Keratinocyte (primary cell): ENCODE measurements at places on chromosomes 1 and 21. TPM values are rescaled to one million over a fixed set of nuclear protein-coding genes. Genes with fewer than 3 reads are reported as not detected.

Gene KRTAP20-4
- not detected in 3 replicates for polyA plus RNA-seq

GRCh38 chr1:8161546-8162105, 135.5 kb upstream of the ERRFI1 start:
- no peaks in the 10 kb centered on the region for H3K4me1 ChIP-seq
- no peak overlapping the region for H3K4me3 ChIP-seq
- no peak for DNase-seq
- H3K27me3 ChIP-seq: no peaks in the 10 kb centered on the region

DNA sequence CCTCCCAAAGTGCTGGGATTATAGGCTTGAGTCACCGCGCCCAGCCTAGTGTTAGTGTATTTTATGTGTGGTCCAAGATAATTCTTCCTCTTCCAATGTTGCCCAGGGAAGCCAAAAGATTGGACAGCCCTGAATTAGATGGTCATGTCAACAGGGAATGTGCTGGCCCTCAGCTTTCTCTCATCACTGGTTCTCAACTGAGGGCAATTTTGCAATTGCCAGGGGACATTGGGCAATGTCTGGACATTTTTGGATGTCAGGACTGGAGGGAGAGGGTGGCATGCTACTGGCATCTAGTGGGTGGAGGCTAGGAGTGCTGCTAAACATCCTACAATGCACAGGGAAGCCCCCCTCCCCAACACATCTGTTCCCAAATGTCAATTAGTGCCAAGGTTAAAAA, 95.0 kb downstream of the LAMC2 start:
- H3K27ac ChIP-seq: peak overlapping the region; percentile 22
- H3K36me3 ChIP-seq: no peaks in the 10 kb centered on the region
- no peak overlapping the region for H3K4me3 ChIP-seq
- DNase-seq: no peak

Gene CFHR3
- polyA plus RNA-seq: not detected in 3 replicates

GRCh38 chr1:220891224-220892085, 12.2 kb downstream of the HLX start:
- no peaks in the 10 kb centered on the region for H3K36me3 ChIP-seq
- no peak for DNase-seq
- no peak overlapping the region for H3K4me3 ChIP-seq
- peaks cover 99% of the 10 kb centered on the region for H3K27me3 ChIP-seq
- no peak overlapping the region for H3K27ac ChIP-seq

DNA sequence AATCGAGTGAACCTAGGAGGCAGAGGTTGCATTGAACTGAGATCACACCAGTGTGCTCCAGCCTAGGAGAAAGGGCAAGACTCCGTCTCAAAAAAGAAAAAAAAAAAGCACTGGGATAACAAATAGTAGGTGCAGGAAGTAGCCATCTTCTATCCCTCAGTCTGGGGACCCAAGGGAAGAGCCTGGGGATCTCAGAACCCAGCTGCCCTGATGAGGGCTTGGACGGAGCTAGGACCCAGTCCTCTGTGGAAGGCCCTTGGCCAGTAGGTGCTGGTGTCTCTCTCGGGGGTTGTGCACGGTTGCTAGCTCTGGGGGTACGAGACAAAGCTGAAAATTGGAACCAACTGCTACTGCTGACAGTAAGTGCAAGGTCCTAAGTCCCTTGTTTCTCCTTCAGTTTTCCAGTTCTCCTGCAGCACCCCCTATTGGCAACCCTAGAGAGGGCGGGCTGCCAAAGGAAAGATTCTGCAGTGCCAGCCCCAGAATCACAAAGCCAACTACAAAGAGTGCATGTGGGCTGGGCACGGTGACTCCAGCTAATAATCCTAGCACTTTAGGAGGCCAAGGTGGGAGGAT, 57.6 kb upstream of the KIF1B start:
- H3K4me3 ChIP-seq: no peak overlapping the region
- no peaks in the 10 kb centered on the region for H3K4me1 ChIP-seq
- no peaks in the 10 kb centered on the region for H3K27me3 ChIP-seq

Gene S100A12
- 0.65 to 6.3 TPM (median 1.5 TPM) in 3 replicates for polyA plus RNA-seq

DNA sequence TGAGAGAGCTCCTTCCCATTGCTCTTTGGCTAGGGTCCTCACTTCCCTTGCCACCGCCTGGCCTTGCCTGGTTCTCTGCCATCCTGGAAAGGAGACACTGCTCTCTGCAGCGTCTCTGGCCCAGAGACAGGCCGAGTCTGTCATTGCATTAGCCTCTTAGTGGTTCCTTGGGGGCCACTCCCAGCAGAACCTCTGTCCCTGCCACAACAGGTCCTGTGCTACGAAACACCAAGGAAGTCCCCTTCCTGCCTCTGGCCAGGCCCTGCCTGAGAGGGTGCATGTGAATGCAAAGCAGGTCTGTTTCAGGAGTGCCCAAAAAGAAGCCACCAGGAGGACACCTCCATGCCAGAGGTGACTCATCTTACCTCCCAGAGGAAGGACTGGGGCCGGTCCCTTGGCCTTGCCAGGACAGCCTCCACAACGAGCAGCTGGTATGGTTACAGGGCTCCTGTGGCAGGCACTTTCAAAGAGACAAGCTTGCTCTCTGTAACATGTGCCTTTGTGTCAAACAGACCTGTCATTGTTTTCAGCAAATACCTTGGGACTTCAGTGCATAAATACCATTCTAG, 59.6 kb downstream of the VPS26C start:
- H3K27me3 ChIP-seq: no peaks in the 10 kb centered on the region
- H3K27ac ChIP-seq: no peak overlapping the region
- DNase-seq: no peak
- peaks cover 4% of the 10 kb centered on the region for H3K36me3 ChIP-seq
- no peak overlapping the region for H3K4me3 ChIP-seq
- peaks cover 7% of the 10 kb centered on the region for H3K4me1 ChIP-seq

Gene OR2L3
- polyA plus RNA-seq: not detected in 3 replicates

DNA sequence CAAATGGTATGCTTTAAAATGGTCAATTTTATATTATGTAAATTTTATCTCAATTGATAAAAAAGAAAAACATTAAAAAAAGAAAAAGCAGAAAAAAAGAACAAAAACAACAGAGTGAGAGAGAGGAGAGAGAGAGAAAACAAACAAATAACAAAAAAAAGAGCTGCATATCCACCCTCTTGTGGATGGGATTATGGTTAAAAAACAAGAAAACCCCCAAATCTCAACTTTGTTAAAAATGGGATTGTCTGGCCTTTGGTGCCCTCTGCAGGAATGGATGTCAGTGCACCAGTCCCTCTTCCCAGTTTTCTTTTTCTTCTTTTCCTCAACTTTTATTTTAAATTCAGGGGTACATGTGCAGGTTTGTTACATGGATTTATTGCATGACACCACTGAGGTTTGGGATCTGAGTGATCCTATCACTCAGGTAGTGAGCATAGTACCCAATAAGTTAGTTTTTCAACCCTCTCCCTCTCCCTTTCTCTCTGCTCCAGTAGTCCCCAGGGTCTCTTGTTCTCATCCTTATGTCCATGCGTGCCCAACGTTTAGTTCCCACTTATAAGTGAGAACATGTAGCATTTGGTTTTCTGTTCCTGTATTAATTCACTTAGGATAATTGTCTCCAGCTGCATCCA, 28.1 kb downstream of the RNF187 start:
- H3K4me1 ChIP-seq: peaks cover 4% of the 10 kb centered on the region
- DNase-seq: no peak
- no peak overlapping the region for H3K27ac ChIP-seq

Gene OR2T27
- polyA plus RNA-seq: not detected in 3 replicates

- no peaks in the 10 kb centered on the region for H3K36me3 ChIP-seq
- peak overlapping the region; percentile 24 for H3K4me3 ChIP-seq
- H3K27me3 ChIP-seq: no peaks in the 10 kb centered on the region
- DNase-seq: no peak
Measured at GRCh38 chr1:43067977-43068751, 103.9 kb downstream of the EBNA1BP2 start.

- H3K4me1 ChIP-seq: no peaks in the 10 kb centered on the region
- H3K27ac ChIP-seq: no peak overlapping the region
- H3K36me3 ChIP-seq: no peaks in the 10 kb centered on the region
- H3K4me3 ChIP-seq: no peak overlapping the region
- no peak for DNase-seq
- H3K27me3 ChIP-seq: no peaks in the 10 kb centered on the region
Measured at GRCh38 chr1:5274527-5274926, 620.1 kb downstream of the AJAP1 start.

GRCh38 chr1:185431612-185432011, 114.6 kb upstream of the IVNS1ABP start:
- H3K36me3 ChIP-seq: no peaks in the 10 kb centered on the region
- H3K4me1 ChIP-seq: no peaks in the 10 kb centered on the region
- no peak overlapping the region for H3K27ac ChIP-seq
- no peak for DNase-seq
- no peak overlapping the region for H3K4me3 ChIP-seq
- H3K27me3 ChIP-seq: no peaks in the 10 kb centered on the region

Gene KCNN3
- 0.03 to 0.05 TPM (median 0.03 TPM) in 3 replicates for polyA plus RNA-seq

DNA sequence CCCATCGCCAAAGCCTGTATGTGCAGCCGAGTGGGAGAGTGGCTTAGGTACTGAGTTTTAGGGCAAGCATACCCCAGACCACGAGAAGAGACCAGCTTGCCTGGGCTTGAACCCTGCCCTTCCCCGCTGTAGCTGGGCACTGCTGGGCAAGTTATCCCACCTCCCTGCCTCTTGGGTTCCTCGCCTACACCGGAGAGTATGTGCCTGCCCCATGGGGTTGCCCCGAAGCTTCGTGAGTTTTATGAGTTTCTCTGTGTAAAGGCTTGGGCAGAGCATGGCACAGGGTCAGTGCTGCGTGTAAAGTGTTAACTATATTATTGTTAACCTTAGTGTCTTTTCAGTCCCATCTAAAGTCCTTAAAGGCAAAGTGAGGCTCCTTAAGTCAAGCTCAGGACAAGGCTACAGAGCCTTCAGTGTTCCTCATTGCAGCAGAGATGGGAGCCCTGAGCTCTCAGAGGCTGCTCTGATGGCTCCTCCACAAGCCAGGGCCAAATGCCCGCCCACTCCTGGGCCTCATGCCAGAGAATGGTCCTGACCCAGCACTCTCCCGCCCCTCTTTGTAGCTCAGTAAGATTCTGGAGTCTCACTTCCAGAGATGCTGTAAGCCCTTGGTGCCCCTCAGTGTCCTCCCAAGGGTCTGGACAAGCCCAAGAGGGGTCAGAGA, 37.0 kb upstream of the KCNA10 start:
- no peaks in the 10 kb centered on the region for H3K4me1 ChIP-seq
- no peaks in the 10 kb centered on the region for H3K36me3 ChIP-seq
- no peak overlapping the region for H3K4me3 ChIP-seq
- DNase-seq: no peak
- peaks cover 31% of the 10 kb centered on the region for H3K27me3 ChIP-seq

Gene OR2T11
- polyA plus RNA-seq: not detected in 3 replicates

Gene LMOD1
- polyA plus RNA-seq: 0.01 TPM in 1 of 3 replicates, not detected in the others

DNA sequence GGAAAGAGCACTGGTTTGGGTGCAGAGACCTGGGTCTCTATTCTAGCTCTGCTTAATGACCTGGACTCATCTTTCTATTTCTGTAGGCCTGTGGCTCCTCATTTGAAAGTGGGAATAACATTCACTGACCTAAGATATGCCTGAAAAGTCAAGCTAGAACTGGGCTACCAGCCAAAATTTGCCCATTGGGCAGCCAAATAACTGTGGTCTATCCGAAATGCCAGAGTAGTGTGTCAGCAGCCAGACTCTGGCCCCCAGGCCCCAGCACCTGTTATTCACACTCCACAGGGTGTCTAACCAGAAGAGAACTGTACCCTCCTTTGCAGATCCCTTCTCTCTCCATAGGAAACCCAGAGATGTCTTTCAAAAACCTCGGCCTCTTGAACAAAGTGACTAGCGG, 12.6 kb downstream of the DAB1 start:
- no peak overlapping the region for H3K4me3 ChIP-seq
- no peak overlapping the region for H3K27ac ChIP-seq
- H3K36me3 ChIP-seq: no peaks in the 10 kb centered on the region
- DNase-seq: no peak
- peaks cover 3% of the 10 kb centered on the region for H3K27me3 ChIP-seq

Gene ANKRD65
- 4.6 to 6.5 TPM (median 5.1 TPM) in 3 replicates for polyA plus RNA-seq

DNA sequence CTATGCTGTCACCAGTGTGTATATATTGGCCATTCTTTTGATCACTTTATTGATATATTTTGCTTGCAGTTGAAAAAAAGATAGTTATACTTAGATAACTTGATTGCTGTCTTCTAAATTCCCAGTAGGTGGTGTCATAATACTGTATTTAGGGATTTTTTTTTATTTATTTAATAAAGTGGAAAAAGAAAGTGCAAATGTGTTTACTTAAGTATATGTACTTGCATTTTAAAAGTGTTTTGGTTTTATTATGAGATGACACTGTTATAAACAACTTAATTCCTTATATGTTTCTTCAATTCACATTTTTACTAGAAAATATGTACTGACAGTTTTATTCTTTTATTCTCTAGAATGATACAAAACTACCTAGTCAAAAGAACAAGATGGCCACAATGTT, 164.8 kb downstream of the USP25 start:
- no peak overlapping the region for H3K27ac ChIP-seq
- DNase-seq: no peak
- no peaks in the 10 kb centered on the region for H3K27me3 ChIP-seq
- H3K4me1 ChIP-seq: no peaks in the 10 kb centered on the region
- H3K36me3 ChIP-seq: no peaks in the 10 kb centered on the region
- H3K4me3 ChIP-seq: no peak overlapping the region

GRCh38 chr1:14763977-14764376, 165.5 kb downstream of the KAZN start:
- no peaks in the 10 kb centered on the region for H3K36me3 ChIP-seq
- H3K27me3 ChIP-seq: no peaks in the 10 kb centered on the region
- DNase-seq: no peak
- H3K4me1 ChIP-seq: peaks cover 22% of the 10 kb centered on the region
- no peak overlapping the region for H3K4me3 ChIP-seq

GRCh38 chr1:224149709-224150108, 33.3 kb upstream of the DEGS1 start:
- H3K4me3 ChIP-seq: no peak overlapping the region
- no peak for DNase-seq
- no peak overlapping the region for H3K27ac ChIP-seq

Gene NBPF4
- not detected in 3 replicates for polyA plus RNA-seq

DNA sequence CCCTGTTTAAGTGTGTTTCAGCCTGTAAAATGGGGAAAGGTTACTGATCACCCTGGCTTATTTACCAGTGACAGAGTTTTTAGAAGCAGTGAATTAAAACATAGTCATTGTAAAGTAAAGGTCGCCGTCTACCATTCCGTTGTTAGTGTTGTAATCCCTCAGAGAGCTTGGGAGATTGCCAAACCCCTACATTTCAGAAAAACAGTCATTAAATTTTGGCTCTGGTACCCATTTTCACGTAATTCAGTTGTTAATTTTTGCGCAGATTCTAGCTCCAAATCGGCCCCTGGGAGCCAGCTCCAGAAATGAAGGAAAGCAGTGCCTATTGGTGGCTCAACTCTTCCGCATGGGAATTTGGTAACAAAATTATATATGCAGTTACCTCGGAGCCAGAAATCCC, 127.7 kb upstream of the AJAP1 start:
- no peak overlapping the region for H3K27ac ChIP-seq
- H3K36me3 ChIP-seq: no peaks in the 10 kb centered on the region
- no peak for DNase-seq
- H3K4me1 ChIP-seq: no peaks in the 10 kb centered on the region

- no peak overlapping the region for H3K27ac ChIP-seq
- no peaks in the 10 kb centered on the region for H3K27me3 ChIP-seq
- DNase-seq: no peak
- no peaks in the 10 kb centered on the region for H3K36me3 ChIP-seq
- no peak overlapping the region for H3K4me3 ChIP-seq
- peaks cover 16% of the 10 kb centered on the region for H3K4me1 ChIP-seq
Measured at GRCh38 chr1:193326296-193326695, 139.9 kb upstream of the B3GALT2 start.

Gene TTC39A
- polyA plus RNA-seq: 0.58 to 1.4 TPM (median 1.4 TPM) in 3 replicates

- no peak for DNase-seq
- no peaks in the 10 kb centered on the region for H3K36me3 ChIP-seq
- H3K27ac ChIP-seq: no peak overlapping the region
- H3K4me1 ChIP-seq: peaks cover 4% of the 10 kb centered on the region
- peaks cover 5% of the 10 kb centered on the region for H3K27me3 ChIP-seq
Measured at GRCh38 chr1:210310562-210311153, 18.0 kb upstream of the HHAT start.
